ENCODE measurements at places on chromosomes 4 and X.

- no peak for DNase-seq
Measured at GRCh38 chrX:43474321-43474720, 181.8 kb upstream of the MAOA start.

- DNase-seq = no peak
Measured at GRCh38 chr4:70586841-70587240, 5.2 kb upstream of the AMBN start.

- DNase-seq = no peak
Measured at GRCh38 chrX:118565853-118566252, 70.2 kb downstream of the DOCK11 start.

DNA sequence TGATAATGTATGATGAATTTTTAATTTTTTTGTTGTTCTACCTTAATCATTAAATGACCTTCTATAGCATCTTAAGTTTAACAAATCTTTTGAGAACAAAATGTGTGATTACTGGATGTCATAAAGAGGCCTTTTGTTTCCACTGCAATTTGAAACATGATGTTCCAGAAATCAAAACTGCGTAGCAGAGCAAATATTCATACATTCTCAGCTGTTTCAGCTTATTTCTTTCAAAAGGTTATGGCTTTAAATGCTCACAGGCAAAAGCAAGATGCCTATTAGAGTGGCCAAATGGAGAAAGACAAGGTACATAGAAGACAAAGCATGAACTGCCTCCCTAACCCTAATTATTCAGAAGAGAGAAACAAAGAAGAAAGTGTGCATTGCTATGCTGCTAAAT lies 233.0 kb upstream of the SLC7A11 start:
- no peak for DNase-seq

GRCh38 chr4:88172987-88173386 lies 14.5 kb upstream of the ABCG2 start:
- DNase-seq = no peak

Measured in NCI-H2171 treated with DMSO at 0.1 percent for 48 hours (cell line).